Naive thymus-derived CD4-positive, alpha-beta T cell (primary cell): ENCODE measurements at places on chromosomes 2 and 18. TPM values are rescaled to one million over a fixed set of nuclear protein-coding genes. Genes with fewer than 3 reads are reported as not detected.

The KCNK3 gene
- total RNA-seq: not detected in 2 replicates

The SERPINB13 gene
- total RNA-seq: not detected

The GPR39 gene
- total RNA-seq: not detected

DNA sequence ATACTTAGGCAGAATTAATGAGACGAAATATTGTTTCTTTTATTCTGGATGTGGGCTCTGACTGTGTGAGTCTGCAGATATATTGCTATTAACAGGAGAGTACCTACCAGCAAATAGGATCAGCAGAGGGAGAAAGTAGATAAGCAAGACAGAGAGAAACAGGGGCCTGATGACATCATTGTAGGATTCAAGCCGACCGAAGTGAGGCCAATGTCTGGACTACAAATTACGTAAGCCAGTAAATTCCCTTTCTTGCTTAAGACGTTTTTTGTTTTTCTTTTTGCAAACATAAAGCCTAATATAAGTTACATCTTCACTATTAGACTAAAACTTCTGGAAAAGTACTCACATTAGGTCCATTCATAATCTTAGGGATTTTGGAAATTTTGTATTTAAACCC is 21.4 kb upstream of the PTPRM start:
- no peak for DNase-seq

DNA sequence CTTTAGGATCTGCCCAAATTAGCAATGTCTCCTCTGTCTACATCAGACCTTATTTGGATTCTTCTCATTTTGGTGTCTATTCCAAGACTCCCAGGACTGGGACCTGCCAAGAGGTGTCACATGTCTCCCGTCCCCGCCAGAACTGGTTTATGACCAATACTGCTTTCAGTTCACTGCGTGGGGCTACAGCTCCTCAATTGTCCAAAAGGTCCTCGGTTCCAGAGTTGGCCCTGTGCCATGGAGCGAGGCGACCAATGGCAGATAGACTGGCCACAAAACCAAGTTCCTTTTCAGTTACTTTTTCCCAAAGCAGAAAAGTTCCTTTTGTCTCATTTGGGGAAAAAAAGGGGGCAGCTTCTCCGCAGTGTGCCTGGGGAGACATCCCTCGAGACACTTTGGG is 144.1 kb upstream of the ZNF236 start:
- DNase-seq: no peak

DNA sequence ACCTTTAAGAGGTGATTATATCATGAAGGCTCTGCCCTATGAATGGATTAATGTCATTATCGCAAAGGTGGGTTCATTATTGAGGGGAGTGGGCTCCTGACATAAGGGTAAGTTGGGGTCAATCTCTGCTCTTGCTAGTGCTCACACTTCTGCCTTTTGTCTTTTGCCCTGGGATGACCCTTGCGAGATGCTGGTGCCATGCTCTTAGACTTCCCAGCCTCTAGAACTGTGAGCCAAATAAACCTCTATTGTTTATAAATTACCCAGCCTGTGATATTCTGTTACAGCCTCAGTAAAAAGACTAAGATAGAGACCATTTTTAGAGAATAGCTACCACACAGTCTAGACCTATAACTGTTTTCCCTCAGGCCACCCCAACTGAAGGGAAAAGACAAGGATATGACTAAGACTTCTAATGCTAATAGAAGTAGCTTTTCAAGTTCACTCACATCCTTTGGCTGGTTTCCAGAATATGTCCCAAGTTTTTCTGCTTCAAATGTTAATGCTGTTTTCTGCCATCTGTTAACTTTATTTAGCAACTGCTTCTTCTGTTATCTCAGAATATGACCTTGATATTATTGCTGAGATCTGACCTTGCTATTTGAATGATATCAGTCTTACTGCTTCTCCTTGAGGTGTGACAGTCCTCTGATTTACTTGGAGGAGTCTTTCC is 65.1 kb upstream of the STAM2 start:
- no peak for DNase-seq
